Osteocyte (in vitro differentiated cells): ENCODE measurements at places on chromosomes 16 and 17. TPM values are rescaled to one million over a fixed set of nuclear protein-coding genes. Genes with fewer than 3 reads are reported as not detected.

PAQR4 gene
- 8.4 and 11.9 TPM in 2 replicates for total RNA-seq

- DNase-seq: no peak
Measured at GRCh38 chr17:63647065-63647725, 25.0 kb downstream of the MAP3K3 start.

DNA sequence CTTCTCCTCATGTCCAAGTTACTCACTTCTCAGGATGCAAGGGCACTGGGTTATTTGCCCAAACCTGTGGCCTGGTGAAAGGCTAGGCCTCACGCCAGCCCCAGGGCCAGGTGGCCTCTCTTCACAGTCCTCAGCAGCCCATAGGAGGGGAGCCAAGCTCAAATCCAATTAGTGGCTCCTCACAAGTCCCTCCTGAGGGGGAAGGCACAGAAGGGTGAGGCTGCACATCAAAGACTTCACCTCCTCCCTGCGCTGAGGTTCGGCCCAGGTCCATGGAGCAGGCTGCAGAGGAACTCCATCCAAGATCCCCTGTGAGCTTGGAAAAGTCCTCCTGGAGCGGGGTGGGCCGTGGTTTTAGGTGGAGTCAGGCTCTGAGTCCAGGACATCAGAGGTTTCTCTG is 320.0 kb downstream of the FOXL1 start:
- no peak for DNase-seq

DNA sequence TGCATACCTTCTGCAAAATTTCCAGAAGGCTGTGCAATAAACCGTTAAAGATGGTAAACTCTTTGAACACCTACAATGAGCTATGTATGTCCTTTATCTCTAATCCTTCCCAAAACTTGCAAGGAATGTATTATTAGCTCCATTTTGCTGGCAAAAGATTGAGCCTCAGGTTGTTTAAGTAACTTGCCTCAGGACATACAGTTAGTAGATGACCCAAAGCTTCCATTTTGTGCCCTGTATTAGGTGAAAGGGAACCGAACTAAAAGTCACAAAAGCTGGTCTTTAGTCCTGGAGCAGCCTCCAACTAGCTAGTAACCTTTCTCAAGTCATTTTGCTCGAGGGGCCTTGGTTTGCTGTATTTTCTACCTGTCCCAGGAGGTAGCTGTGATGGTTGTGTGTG is 4.3 kb downstream of the ADGRG3 start:
- DNase-seq: no peak

- DNase-seq: no peak
Measured at GRCh38 chr17:66995944-66996343, 31.4 kb downstream of the CACNG4 start.

- no peak for DNase-seq
Measured at GRCh38 chr17:2776589-2777241, 19.5 kb upstream of the RAP1GAP2 start.

- no peak for DNase-seq
Measured at GRCh38 chr17:67717192-67717623, 528 bp upstream of the NOL11 start.

- no peak for DNase-seq
Measured at GRCh38 chr17:4179071-4179470, 36.1 kb downstream of the CYB5D2 start.

DNA sequence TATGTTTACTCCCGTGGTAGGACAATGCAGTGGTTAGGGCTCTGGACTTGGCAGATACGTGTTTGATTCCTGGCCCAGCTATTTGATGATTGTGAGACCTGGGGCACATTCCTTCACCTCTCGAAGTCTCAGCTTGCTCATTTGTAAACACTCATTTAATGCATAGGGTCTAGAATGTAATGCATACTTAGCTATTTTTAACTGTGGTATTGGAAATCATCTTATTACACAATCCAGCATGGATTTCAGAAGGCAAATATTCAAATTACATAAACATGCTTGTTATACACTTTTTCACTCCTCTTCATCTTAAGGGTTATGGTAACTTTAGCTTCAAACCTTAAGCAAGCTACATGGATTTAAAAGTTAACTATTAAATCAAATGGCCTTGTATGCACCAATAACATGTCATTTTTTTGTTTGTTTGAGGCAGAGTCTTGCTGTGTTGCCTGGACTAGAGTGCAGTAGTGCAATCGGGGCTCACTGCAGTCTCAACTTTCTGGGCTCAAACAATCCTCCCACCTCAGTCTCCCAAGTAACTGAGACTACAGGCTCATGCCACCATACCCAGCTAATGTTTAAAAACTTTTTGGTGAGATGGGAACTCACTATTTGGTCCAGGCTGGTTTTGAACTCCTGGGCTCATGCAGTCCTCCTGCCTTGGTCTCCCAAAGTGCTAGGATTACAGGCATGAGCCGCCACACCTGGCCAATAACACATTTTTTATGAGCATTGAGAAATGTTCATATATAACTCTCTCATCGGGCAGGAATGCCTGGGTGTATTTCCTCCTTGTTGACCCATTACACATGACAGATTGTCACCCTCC is 52.5 kb downstream of the VAT1L start:
- no peak for DNase-seq

GRCh38 chr17:77476931-77477805 is 336.4 kb downstream of the SEC14L1 start:
- DNase-seq: no peak

- peak; percentile 46 for DNase-seq
Measured at GRCh38 chr16:35713762-35714650, 2254.6 kb downstream of the TP53TG3F start.

PHF23 gene
- total RNA-seq: 51.6 and 54.7 TPM in 2 replicates

PDIA2 gene
- not detected in 2 replicates for total RNA-seq

DNA sequence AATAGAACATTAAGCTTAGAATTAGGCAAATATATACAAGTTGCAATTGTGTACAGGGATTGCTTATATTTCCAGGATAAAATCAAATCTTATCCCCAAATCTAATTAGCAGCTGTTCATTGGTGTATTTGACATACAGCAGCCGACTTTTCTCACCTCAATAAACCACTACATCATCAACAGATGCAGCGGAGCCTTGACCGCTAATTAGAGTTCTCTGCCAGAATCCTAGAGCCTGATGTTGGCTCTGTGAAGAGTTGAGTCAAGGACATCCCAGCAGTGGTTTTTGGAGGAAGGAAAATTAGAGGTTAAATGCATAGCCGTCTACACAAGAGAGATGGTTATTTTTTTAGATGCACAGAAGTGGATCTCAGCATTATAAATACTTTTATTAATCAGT is 221.9 kb upstream of the CACNG5 start:
- no peak for DNase-seq

TMEM204 gene
- total RNA-seq: 13.5 and 14.5 TPM in 2 replicates

TNFRSF13B gene
- not detected in 2 replicates for total RNA-seq

DNA sequence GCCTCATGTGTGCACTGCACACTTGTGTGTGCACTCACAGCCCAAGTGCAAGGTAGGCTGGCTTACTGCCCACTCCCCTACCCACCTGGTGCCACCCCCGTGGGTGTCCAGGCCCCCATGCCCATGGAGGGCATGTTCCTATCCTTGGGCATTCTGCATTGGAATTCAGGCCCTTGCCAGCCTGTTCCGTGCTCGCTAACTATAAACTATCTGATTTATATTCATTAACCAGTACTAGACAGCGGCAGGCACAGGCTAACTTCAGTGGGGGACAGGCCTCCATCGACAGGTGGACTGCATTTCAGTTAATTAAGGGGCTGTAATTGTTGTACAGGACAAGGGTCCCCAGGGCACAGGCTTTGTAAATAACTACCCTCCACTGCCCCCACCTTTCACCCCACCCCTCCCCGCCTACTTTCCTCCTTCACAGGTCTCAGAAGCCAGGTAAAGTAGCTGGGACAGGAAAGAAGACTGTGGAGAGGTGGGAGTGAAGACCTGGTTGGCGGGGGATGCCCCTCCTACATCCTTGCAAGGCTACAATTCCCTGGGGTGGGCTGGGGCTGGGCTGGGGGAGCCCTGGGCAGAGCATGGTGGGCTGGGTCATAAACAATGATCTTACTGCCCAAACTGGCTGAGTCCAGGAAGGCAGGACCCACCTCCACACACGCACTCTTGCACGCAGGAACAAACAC is 119.0 kb upstream of the LHX1 start:
- no peak for DNase-seq

CCDC40 gene
- 9.5 and 10.5 TPM in 2 replicates for total RNA-seq

DNA sequence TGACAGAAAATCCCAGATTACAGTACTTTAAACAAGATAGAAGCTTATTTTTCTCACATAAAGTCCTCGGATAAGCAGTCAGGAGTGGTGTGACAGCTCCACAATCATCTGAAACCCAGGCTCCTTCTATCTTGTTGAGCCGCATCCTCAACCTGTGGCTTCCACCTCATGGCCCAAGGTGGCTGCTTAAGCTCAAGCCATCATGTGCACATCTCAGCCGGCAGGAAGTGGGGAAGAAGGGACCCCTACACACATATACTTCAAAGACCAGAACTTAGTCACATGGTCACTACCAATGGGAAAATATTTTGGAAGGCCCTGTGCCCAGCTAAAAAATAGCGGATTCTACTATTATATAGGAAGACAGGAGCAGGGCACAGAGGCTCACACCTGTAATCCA is 11.0 kb upstream of the FBXO47 start:
- DNase-seq: no peak

- DNase-seq: peak; percentile 91
Measured at GRCh38 chr17:74987909-74988711, 678 bp downstream of the CDR2L start.

- DNase-seq: no peak
Measured at GRCh38 chr17:81524039-81524864, 3.9 kb upstream of the FSCN2 start.

PDILT gene
- total RNA-seq: not detected in 2 replicates

DNA sequence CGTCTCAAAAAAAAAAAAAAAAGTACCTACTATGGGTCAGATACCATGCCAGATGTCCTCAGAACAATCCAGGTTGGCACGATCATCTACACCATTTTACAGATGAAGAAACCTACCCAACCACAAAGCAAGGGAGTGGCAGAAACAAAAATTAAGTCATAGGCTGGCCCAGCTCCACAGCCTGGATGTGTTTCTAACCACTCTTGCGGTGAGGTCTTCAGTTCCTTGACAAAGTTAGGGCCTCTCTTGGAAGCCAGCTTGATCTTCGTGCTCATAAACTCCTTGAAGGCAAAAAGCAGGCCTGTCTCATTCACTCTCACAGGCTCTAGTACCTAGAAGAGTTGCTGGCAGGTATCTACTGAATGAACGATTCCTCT is 6.2 kb downstream of the GGA2 start:
- no peak for DNase-seq

- no peak for DNase-seq
Measured at GRCh38 chr16:66894948-66895688, 14.8 kb downstream of the PDP2 start.

DNA sequence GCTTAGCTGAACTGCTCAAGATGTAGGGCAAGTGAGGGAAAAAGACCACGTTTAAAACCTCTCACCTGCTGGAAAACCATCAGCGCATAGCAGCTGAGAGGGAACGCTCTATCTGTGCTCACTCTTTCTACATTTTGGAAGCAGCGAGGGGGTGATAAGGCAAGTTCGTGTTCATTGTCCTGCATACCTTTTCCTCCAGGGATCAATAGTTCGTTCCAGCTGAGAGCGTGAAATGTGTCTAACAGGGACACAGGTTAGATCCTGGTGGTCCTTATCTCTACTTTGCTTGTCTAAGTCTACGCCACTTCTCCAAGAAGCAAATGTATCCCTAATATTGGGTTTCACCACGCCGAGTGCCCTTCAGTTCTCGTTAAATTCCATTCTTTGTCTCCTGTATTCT is 183.5 kb upstream of the ZFHX3 start:
- no peak for DNase-seq

ACSM2B gene
- not detected in 2 replicates for total RNA-seq

FSCN2 gene
- total RNA-seq: 3.0 and 3.7 TPM in 2 replicates

- DNase-seq: no peak
Measured at GRCh38 chr16:8845699-8846298, 23.0 kb downstream of the CARHSP1 start.

FA2H gene
- not detected in 2 replicates for total RNA-seq

FOXL1 gene
- total RNA-seq: 6.4 and 9.3 TPM in 2 replicates

DNA sequence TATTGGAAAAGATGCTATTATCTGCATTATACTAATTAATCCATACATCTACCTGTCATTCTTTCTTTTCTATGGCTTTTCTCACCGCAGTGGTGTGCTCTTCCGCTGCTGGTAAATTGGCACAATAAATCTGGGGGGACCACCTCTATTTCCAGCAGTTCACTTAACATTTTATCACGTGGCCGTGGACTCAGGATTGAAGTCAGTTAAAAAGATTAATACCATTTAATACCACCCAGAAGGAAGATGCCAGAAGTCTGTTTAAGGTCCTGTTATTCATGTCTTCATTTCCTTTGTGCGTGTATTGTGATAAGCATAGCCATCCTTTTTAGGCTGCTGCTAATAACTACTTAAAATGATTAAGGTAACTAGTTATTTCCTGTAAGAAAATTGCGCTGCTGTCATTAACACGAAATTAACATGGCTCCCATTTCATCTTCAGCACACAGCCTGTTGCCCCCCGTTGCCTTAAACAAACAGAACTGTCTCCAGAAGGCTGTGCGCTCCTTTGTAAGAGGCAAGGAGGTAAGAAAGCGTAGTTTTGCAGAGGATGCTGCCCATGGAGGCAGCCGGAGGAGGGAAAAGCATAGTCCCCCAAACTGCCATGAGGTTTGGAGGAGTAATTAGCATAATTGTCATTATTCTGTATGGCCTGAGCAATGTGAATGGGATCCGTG is 414.4 kb downstream of the UTP18 start:
- no peak for DNase-seq

KCNJ12 gene
- total RNA-seq: 2.3 and 2.4 TPM in 2 replicates
